ENCODE measurements at places on chromosomes 6 and 20. TPM values are rescaled to one million over a fixed set of nuclear protein-coding genes. Genes with fewer than 3 reads are reported as not detected.

UBD gene
- 0.75 TPM for polyA plus RNA-seq

SNAP25 gene
- polyA plus RNA-seq = 6.3 TPM

RIN2 gene
- 40.7 TPM for polyA plus RNA-seq

LAMA2 gene
- 48.2 TPM for polyA plus RNA-seq

ZNF831 gene
- polyA plus RNA-seq = 0.10 TPM

FNDC1 gene
- polyA plus RNA-seq = 6.0 TPM

HLA-DRB5 gene
- 54.5 TPM for polyA plus RNA-seq

ASCC3 gene
- 29.1 TPM for polyA plus RNA-seq

ZSCAN26 gene
- 35.0 TPM for polyA plus RNA-seq

STK35 gene
- polyA plus RNA-seq = 17.3 TPM

PHACTR3 gene
- polyA plus RNA-seq = 12.9 TPM

MUC22 gene
- polyA plus RNA-seq = not detected

MAP7 gene
- 33.2 TPM for polyA plus RNA-seq

GRCh38 chr6:81722506-81723223, 29.8 kb downstream of the TENT5A start:
- no peak for DNase-seq

- DNase-seq = no peak
Measured at GRCh38 chr20:44646023-44646640, 5.4 kb downstream of the ADA start.

DNA sequence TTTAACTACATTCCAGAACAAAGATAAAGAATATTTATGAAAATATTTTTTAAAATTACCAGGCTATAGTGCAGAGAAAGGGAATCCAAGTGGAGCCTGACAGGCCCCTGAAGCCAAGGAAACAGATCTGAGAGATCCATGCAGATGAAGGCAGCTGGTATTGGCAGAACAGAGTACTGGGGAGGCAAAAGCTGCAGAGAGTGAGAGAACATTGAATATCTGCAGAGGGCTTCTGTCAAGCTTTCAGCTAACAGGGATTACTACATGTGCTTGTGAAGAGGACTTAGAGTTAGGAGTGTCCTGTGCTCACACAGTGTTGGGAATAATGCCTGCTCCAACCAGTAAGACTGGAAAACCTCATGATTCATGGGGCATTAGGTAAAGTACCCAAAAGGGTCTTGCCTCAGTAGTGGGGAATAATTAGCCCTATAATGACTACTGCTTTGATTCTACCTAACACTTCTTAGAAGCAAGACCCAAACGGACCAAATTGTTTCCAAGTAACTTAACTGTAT, 657.2 kb downstream of the DHX35 start:
- DNase-seq = no peak

DNA sequence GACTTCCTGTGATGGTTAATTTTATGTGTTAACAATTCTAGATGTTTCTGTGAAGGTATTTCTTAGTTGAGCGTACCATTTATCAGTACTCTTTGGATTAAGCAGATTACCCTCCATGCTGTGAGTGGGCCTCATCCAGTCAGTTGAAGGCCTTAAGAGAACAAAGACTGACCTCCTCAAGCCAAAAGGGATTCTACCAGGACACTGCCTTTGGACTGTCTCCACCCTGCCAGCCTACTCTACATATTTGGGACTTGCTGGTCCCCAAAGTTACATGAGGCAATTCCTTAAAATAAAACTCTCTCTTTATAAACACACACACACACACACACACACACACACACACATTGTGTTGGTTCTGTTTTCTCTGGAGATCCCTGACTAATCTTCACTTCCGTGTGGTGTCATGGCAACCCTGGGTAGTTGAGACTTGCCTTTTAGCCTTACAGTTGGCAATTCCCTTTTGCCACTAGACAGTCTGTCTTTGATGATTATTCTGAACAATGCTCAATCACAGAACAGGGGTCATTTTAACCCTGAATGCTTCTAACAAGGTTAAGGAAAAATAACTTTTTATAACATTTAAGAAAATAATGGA, 32.2 kb downstream of the MRAP2 start:
- no peak for DNase-seq

DNA sequence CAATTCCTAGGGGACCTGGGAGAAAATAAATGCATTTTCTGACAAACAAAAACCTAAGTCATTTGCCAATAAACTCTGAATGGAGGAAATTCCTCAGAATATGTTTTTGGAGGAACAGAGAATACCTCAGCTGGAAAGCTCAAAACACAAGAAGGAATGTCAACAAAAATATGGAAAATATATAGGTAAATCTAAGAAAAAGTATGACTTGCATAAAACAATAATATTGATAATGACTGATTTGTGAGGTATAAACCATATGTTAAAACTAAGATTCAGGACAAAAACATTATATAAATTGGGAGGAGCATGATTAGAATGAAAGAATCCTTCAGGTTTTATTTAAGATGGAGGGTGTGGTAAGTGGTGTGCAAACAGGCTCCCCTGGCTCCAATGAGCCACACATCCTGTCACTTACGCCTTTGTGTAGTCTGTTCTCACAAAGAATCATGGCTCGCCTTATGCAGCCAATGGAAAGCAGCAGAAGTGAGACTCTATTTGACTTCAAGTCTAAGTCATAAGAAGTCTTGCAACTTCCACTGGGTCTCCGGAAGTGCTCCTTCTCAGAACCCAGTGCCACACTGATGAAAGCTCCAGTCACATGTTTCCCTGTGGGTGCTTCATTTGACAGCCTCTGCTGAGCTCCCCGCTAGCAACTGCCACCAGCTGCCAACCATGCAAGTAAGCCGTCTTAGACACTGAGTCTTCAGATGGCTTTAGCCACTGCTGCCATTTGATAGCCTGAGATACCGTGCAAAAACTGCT, 8.1 kb downstream of the CFAP61 start:
- no peak for DNase-seq

DNA sequence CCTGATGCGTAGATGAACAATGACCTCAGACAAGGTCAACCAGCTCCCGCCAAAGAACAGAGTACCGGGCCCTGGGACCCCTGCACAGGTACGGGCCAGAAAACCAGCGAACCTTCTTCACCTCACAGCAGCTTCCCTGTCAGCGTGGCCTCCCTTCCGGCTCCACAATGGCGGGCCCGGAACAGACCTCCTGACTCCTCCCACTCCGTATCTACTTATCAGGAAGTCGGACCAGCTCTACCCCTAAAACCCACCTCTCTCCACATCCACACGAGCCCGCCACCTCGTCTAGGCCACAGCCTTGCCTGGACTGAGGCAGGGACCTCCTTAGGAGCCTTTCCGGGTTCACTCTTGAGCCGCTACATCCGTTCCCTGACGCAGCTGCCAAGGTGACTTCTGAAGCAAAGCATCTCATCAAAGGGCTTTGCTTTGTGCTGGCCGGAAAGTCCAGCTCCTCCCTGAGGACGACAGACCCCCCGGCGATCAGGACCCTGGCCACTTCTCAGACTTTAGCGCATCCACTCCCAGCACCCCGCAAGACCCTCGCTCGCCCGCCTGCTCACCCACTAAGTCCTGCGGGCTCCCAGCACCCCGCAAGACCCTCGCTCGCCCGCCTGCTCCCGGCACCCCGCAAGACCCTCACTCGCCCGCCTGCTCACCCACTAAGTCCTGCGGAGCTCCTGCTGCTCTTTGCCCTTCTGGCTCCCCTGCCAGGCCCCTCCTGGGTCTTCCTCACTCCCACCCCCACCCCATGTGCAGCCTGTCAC, 308.3 kb upstream of the FOXQ1 start:
- DNase-seq = no peak

DNA sequence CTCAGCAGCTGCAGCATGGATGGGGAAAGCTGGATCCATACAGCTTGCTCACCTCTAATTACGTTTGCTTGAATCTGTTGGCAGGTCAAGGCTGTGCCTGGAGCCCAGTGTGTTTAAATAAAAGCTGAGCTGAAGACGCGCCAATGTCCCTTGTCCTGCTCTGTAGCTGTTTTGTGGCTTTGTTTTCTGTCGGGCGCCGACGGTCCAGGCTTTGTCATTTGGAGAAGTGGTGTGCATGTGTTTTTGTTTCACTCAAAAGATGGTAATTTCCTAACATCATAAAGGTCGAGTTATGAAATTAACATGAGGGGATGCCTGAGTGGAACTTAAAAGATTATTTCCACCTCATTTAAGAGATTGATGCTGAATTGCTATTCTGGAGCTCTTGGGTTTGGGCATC, 107.6 kb downstream of the SLC24A3 start:
- no peak for DNase-seq

DNA sequence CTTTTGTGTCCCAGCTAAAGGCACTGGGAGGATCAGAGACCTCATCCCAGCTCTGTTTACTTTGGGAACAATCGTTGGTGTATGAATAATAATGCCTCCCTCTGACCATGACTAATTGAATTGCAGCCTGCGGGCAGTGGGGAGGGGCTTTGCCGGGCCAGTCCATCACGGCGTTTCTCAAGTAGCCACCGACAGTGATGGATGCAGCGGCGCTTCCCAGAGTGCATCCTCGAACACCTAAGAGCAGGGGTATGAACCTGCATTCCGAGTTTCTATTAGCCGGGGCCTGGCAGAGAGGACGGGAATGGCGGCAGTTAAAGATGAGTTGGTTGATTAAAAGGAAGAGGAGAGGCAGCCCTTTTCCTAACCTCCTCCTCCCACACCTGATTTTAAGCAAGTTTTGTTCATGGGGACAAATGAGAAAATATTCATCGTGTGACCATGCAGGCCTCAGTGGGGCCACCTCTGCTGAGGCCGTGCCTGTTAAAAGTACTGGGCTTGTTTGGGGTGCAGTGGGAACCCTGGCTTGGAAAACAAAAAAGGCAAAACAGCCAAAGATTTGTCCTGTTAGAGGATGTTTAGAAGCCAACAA, 154.1 kb downstream of the FOXA2 start:
- DNase-seq = no peak

DNA sequence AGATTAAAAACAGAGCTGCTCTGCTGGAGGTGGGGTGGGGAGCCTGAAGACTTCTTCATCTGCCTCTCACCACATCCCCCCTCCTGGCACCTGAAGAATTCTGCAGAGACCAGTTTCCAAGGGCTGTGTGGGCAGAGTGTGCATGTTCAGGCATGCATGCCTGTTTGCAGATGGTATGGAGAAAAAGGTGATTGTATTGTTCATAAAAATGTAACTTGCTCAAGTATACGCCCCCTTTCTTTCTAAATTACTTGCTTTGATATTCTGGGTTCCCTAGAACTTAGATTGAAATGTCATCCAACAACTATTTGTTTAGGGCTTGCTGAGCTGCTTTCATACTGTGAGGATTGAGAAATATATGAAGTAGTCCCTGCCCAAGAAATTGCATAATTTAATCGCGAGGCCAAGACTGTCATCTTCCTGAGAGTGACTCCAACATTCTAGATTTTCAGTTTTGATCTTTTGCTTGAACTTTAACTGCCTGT, 83.6 kb downstream of the LCA5 start:
- no peak for DNase-seq

GRCh38 chr6:87540539-87540938, 49.2 kb downstream of the RARS2 start:
- no peak for DNase-seq

- DNase-seq = peak; percentile 41
Measured at GRCh38 chr20:16801919-16802651, 53.9 kb downstream of the OTOR start.

DNA sequence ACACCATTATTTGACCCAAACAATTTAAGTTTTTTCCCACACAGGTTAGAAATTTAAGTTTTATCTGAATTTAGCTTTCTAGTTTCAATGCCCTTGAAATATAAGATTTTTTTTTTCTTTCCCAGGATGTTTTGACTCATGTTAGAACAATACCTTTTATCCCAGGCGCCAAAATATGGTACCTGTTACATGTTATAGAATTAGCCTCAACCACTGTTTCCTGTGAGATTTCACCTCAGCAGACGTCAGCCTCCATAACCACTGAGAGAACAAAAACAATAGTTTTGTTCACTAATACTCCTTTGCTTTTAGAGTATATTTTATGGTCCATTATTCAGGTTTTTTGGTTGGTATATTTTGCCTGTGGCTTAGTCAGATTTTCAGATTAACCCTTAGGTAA, 302.9 kb downstream of the CDKAL1 start:
- DNase-seq = no peak

- no peak for DNase-seq
Measured at GRCh38 chr6:163877877-163878639, 463.5 kb downstream of the QKI start.

DNA sequence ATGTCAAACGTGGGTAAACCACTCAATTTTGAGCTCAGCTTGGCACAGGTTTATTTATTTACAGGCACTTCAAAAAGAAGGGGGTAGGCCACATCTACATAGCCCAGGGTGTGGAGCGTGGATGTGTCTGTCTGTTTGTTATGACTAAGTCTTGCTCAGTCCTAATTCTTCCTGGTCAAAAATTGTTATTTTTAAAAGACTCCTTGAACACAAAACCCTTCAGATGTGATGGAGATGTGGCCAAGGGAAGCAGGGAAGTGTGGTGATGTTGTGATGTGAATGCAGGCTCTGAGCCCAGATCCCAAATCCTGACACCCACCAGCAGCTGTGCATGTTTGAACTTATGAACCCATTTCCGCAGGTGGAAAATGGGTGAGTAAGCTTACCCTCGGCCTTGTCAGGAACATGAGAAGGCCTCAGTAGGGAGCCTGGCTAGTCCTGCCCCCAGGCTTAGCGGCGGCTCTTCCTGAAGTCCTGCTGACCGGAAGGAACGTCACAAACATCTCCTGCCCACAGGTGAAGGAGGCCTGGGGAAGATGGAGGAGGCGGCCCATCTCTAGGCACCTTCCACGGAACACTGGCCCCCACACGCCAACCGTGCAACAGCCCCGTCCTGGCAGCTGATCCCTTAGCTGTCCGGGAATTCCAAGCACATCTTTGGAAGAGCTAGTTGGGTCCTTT, 119.7 kb downstream of the MYLK4 start:
- no peak for DNase-seq

GRCh38 chr6:16166871-16167608, 38.2 kb downstream of the MYLIP start:
- no peak for DNase-seq

DNA sequence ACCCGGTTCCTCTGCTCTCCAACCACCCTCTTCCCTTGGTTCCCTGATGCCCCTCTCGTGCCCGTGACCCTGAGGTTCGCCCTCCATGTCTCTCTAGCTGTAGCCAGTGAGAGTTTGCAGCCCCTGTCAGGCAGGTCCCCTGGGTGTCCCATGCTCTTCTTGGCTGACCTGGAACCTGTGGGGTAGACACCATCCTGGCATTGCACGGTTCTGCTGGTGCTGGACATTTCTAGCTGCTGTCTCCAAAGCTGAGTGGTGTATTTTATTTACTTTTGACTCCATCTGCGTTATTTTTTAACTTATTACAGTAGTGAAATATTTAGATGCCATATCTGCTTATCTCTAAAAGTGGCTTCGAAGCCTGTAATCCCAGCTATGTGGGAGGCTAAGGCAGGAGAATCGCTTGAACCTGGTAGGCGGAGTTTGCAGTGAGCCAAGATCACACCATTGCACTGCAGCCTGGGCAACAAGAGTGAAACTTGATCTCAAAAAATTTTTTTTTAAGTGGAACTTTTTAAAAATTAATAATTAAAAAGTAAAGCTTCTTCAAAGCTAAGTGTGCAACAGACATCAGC, 12.5 kb downstream of the ENTPD6 start:
- no peak for DNase-seq

DNA sequence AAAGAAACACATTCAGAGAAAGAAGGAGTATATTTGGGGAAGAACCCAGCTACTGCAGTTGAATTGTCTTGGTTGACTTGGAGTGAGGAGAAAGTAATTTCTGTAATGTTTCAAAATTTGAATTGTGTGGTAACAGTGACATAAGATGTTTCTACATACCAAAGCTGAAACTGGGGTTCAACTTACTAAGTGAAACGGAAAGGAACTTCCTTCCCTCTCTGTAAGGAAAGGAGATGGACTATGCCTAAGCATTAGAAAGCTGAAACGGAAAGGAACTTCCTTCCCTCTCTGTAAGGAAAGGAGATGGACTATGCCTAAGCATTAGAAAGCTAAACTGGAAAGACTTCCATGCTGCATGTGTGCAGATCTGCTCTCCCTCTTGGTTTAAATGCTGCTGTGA, 46.0 kb downstream of the HUS1B start:
- no peak for DNase-seq

Measured in right renal cortex interstitium (tissue), 3 donors.